HL-60 (cell line): ENCODE measurements at places on chromosomes 3 and 15.
A peak's percentile ranks its signal among the peaks of the same experiment; 100 is the strongest.

- DNase-seq = peak; percentile 91
Measured at GRCh38 chr3:177201700-177202397, 4.6 kb upstream of the TBL1XR1 start.

DNA sequence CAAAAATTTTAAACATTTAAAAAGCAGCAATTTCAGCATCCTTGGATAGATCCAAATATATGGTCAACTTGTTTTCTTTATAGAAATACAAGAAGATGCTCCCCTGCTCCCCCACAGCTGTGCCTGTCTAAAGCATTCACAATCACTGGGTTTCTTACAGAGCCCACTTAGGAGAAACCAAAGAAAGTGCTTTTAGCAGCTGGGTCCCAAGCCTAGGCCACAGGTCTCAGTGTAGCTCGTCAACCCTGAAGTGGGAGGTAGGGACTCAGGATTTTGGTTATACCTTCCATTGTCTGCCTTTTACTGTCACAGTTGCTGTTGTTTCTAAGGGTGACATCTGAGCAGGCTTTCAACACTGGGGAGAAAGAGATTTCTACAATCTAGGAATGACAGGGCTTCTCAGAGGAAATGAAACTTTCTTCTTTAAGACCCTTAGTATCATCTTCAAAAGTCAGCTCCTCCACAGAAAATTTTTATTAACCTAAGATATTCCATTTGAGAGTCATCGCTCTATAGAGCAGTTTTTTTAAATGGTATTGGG, 199.3 kb upstream of the CMC1 start:
- DNase-seq = no peak

GRCh38 chr3:142028243-142028777, 121.0 kb downstream of the TFDP2 start:
- DNase-seq = peak; percentile 73

DNA sequence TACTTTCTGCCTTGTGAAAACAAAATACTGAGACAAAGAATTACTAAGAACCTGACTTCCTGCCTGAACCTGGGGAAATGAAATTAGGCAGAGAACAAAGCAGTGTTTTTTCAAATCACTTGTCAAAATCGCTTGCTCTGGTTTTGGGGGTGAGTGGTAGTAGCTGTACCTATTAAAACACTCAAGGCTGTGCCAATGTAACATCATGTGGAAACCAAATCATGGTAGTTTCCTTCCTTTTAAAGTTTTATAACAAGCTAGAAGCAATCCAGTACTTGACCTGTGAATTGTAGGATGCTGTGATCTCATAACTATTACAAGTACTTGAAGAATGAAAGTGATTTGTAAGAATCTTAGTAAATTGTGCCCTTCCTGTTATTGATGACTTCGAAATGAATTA, 6.7 kb downstream of the CMTM8 start:
- no peak for DNase-seq

DNA sequence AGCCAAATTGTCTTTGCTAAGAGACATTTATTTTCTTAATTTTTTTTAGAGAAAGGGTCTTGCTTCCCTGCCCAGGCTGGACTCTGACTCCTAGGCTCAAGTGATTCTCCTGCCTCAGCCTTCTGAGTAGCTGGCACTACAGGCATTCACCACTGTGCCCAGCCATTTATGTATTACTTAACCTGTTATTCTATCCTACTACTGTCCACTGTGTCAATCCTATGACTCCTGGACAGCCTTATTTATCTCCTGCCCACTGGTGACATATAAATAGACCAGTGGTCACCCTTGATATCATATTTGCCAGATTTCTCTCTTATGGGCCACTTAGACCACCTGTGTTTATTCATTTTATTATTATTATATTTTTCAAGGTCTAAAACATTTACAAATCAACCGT, 161.4 kb downstream of the ROBO1 start:
- no peak for DNase-seq

- DNase-seq = no peak
Measured at GRCh38 chr3:139261754-139262586, 81.8 kb upstream of the MRPS22 start.

- no peak for DNase-seq
Measured at GRCh38 chr3:11185564-11186317, 31.4 kb downstream of the HRH1 start.

- DNase-seq = no peak
Measured at GRCh38 chr3:106719583-106719982, 657.7 kb upstream of the CCDC54 start.

- DNase-seq = no peak
Measured at GRCh38 chr3:159158213-159158612, 356.4 kb downstream of the MFSD1 start.
